ENCODE measurements at places on chromosomes 2 and 18.

- DNase-seq, result no peak
These were observed 5.1 kb downstream of the CPS1 start for GRCh38 chr2:210561475-210561874.

DNA sequence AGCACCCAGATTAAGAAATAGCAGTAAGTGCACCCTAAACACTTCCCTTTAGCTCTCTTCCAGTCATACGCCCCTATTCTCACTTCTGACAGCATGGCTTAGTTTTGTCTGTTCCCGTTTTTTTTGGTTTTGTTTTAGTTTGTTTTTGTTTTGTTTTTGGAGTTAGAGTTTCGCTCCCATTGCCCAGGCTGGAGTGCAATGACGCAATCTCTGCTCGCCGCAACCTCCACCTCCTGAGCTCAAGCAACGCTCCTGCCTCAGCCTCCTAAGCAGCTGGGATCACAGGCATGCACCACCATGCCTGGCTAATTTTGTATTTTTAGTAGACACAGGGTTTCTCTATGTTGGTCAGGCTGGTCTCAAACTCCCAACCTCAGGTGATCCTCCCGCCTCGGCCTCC is 2067.7 kb downstream of the SUCLG1 start:
- no peak for DNase-seq

- no peak for DNase-seq
These were observed 141.6 kb upstream of the MSH6 start for GRCh38 chr2:47641366-47641765.

GRCh38 chr2:165700531-165700930 is 93.5 kb downstream of the GALNT3 start:
- DNase-seq, result no peak

- DNase-seq, result no peak
These were observed 354.4 kb downstream of the MYCN start for GRCh38 chr2:16294791-16295190.

DNA sequence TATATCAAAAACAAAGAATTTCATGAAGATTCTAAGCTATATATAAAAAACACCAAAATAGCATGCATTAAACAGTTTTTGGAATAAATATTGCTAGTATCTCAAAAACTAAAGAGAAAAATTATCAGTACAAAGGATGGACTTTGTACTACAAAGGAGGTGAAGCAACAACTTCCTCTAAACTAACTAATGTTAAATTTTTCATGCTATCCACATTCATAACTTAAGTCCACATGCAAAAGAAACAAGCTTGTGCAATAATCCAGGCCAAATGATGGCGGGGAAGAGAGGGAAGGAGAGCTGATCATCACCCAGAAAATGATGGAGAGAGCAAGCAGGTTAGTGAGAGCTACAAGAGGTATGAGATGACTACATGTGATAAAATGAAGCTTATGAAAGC is 70.1 kb downstream of the KIDINS220 start:
- no peak for DNase-seq

- no peak for DNase-seq
These were observed 41.4 kb upstream of the MAPRE2 start for GRCh38 chr18:34999756-35000289.

- no peak for DNase-seq
These were observed 79.0 kb upstream of the TAF1B start for GRCh38 chr2:9764153-9764778.

DNA sequence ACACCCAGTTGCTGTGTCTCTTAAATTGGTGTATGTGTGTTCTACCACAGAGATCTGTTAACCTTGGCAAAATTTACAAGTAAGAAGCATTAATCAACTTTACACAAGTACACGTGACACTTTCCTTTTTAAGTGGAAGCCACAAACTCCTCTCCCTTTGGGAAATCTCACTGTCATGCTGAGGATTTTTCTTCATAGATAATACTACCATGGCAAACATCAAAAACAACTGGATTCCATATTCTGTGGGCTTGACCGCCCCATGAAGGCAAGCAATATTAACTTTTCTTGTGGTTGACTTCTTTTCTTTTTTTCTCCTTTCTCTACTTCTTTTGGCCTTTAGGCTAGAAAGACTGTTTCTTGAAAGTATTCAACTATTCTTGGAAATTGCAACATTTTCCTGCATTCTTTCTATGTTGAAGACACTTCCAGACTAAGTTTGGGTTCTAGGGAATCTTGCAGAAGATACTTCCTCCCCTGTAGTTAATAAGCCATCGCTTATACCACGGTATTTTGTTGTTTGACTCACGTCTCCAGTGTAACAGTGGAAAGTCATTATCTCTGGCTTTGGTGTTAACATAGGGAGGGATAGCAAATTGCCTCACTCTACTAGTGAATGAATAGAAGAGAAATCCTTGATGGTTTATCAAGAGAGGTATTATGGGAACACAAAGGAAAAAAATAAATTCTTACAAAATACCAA is 79.5 kb downstream of the SLC8A1 start:
- DNase-seq, result no peak

- DNase-seq, result peak; percentile 70
These were observed 43.5 kb upstream of the LMAN1 start for GRCh38 chr18:59402432-59403090.

DNA sequence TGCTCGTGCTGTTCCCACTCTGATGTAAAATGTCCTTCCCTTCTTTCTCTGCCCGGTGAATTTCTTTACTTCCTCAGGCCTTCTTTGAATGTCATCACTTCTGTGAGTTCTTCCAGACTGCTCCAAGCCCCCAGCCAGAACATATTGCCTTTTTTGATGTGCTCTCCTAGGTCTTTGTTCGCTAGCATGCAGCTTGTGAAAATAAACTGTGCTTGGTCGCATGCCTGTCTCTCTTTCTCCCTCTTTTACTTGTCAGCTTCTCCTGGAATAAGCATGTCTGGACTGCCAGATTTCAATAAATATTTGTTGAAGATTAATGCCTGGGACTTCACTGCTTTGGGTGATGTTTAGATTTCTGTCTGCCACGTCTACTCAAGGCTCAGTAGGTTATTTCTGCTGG is 82.7 kb upstream of the ARHGAP28 start:
- no peak for DNase-seq

- DNase-seq, result no peak
These were observed 816 bp downstream of the GALNT14 start for GRCh38 chr2:31137211-31138036.

DNA sequence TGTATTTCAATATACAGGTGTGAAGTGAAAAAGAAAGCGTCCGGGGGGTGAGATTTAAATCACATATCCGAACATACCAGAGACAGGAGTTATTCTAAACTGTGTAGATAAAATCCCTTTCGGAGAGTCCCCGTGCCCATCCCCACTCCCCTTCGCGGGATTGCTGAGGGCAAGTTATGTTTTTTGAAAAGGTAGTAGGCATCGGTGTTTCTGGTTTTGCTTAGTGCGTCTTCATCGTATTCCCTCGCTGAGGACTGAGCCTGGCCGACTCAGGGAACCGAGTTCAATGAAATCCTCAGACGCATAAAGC is 583.4 kb downstream of the ZEB2 start:
- no peak for DNase-seq

DNA sequence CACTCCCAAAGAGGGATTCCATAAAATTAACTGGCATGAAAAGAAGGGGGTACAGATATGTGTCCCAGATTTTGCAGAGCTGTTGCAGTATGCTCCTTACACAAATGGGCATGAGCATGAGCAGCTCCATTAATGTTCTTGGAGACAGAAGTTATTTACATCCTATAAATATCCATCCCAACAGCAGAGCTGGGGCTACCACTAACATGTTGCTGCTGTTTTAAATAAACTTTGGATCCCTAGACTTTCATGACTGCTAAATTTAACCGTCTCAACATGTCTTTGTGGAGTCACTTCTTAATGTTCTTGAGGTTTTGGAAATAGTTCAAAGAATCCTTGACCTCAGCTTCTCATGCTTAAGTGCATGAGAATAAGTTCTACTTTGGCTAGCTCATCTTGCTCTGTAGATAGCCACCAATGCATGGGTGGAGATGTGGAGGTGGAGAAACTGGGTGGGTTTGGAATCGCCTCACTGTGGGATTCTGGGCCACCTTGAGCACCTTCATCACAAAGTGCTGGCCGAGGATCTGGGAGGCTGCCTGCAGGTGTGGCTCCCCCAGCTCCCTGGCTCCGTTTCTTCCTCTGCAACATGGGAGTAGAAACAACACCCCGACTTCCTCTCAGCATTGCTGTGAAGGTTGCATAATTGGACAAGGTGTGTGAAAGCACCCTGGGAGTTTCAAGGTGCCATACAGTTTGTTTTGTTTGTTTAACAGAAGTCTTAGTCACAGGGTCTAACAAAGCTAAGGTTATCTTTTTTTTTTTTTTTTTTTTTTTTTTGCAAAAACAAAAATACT is 307.2 kb downstream of the MYCN start:
- DNase-seq, result no peak

DNA sequence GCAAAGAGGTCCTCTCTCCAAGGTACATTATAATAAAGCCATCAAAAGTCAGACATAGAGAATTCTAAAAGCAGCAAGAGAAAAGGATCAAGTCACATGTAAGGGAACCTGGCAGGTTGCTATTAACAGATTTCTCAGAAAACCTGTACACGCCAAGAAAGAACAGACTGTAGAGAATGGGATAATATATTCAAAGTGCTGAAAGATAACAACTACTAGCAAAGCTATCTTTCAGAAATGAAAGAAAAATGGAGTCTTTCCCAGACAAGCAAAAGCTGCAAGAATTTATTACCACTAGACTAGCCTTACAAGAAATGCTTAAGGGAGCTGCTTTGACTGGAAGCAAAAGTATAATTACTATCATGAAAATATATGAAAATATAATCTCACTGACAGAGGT is 81.5 kb downstream of the PTPN2 start:
- DNase-seq, result no peak

DNA sequence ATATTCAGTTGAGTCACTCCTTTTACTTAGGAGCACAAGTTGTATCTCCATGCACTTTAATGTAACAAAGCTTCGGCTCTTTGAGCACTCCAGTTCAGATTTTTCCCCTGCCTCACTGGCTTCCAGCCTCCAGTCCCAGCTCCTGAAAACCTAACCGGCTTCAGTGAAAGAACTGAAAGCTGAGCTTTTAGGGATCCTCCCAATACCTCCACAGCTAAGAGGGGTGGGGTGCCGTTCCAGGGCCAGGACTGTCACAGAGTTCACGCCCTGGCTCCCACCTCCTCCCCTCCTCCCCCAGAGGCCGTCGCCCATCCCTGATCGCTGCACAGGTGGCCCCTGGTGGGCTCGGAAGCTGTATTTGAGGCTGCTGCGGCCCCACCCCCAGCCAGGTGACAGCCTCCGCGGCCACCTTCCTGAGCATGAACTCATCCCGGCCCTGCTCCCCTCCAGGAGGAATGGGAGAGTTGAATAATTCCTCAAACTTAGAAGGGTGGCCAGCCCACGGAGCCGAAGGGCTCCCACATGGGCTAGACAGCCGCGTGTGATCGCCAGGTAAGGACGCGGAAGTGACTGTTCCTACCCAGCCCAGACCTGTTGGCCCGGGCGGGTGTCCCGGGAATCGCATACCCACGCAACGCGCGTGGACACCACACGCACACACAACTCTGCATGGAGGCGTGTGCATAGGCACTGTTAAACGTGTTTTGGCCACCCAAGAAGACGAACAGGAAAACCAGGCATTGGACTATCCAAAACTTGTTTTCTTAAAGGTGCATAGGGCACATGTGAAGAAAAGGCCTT is 1.8 kb downstream of the MYO5B start:
- peak; percentile 6 for DNase-seq

GRCh38 chr2:2527148-2527547 is 196.1 kb upstream of the MYT1L start:
- DNase-seq, result no peak

- DNase-seq, result no peak
These were observed 136.8 kb upstream of the ID2 start for GRCh38 chr2:8544786-8545694.

DNA sequence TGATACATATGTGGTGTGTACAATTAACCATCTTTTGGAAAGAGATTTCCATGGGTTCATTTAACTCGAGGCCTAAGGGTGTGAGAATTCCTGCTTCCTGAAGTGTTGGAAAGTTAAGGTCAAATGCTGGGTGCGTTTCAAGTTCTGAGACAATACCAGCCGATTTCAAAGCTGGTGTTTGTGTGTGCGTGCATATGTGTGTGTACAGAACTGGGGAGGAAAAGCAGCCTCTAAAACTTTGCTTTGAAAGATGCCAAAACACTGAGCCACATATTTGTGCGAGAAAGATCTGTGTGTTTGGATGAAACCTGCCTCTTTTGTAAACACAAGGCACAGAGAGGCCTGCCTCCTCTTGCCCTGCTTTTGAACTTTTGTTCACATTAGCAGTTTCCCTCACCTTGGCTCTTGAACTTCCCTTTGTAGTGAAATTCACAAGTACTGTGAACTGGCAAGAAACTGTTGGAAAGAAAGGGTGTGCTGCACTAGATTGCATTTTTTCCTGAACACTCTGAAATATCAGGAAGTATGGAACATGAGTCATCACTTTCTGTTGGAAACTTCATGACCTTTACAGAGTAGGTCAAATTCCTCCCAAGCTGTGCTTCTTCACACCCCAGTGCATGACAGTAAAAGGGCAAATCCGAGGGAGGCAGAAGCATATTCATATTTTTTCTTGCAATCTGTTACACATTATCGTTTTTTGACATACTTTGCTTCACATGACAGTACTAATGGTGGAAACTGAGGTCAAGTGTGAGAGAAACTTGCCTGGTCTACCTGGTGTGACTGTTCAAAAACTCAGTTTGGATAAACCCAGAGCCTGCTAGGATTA is 20.0 kb upstream of the CAVIN2 start:
- DNase-seq, result peak; percentile 85

DNA sequence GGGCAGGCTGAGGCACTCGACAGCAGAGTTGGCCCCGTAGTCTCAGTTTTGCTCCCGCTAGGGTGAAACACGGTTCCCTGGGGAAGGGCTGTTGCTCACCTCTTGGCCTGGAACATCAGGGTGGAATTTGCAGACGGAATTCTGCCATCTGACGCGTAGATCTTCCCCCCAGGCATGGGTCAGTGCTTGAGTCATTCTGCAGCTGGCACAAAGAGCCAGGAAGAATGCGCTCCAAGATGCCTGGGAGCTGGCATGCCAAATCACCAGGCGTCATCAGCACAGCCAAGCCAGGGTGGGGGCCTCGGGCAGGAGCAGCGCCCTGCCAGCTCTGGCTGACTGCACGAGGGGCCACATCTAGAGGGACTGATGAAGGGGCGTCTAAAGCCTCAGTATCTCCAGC is 42.7 kb downstream of the ODC1 start:
- no peak for DNase-seq

DNA sequence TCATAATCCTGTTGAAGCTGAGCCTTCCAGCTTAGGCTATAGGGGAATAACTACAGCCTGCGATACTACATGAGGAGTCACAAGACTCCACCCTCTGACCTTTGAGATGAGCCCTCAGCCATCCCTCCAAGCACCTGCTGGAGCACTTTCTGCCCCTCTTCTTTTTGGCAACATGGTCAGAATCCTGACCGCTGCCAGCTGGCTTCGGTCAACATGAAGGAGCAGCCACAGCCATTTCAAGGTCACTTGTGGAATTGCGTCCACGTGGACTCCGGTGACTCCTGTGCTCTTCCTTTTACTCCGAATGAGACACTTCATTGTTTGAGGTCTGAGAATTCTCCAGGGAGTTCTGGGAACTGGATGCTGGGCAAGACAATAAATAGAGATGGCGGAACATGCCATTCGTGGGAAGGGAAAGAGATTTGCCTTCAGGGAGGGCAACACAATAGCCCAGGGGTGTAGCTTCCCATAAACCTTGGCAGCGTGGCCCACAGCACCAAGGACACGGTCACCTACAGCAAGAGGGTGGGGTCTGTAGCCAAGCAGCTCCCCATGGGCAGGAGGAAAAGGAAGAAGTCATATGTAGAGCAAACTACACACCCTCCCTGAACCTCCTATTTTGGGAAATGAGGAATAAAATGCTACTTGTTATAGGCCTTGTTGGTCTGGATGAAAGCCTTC is 73.3 kb upstream of the PPP1CB start:
- no peak for DNase-seq

- no peak for DNase-seq
These were observed 183.7 kb upstream of the PXDN start for GRCh38 chr2:1927896-1928568.

All from LoVo (cell line).